Activated CD8-positive, alpha-beta T cell treated with anti-CD3 and anti-CD28 coated beads, Interleukin-2, amount 10 ng/mL, durations not matched to agents 7 days and 5 days (primary cell): ENCODE measurements at places on chromosomes 11 and 22. TPM values are rescaled to one million over a fixed set of nuclear protein-coding genes. Genes with fewer than 3 reads are reported as not detected.

- peaks cover 30% of the 10 kb centered on the region for H3K4me1 ChIP-seq
- H3K27me3 ChIP-seq: peaks cover 5% of the 10 kb centered on the region
- no peaks in the 10 kb centered on the region for H3K36me3 ChIP-seq
- DNase-seq: peak; percentile 56
Observed at GRCh38 chr11:10742460-10743208, 8.4 kb upstream of the CTR9 start.

DNA sequence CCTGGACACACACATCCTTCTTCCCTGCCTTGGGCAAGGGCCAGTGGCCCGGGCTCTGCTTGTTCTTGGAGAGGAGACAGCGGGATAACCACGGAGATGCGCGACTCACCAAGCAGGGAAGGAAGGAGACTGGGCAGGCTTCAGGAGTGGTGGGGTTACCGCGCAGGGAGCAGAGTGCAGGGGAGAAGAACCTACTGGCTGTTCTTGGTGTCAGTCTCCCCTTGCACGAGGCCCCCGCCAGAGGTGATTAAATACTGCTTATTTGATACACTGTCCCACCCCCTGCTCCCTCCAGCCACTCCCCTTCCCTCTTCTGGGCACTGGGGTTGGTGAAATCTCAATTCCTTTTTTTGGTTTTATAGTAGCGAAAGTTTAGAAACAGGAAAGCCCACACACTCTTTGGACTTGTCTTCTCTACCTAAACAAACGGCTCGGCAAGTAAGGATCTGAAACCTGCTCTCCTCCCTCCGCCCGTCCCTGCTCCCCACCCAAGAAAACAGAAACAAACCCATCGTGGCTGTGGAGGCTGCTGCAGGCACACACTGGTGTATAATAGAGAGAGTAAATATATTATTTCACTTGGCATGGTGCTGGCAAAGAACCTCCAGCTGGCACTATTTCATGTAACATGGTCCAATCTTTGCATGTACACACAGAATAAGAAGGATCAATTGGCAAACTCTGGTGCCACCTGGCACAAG is 10.8 kb downstream of the LARGE2 start:
- no peaks in the 10 kb centered on the region for H3K27me3 ChIP-seq
- H3K36me3 ChIP-seq: peaks cover 7% of the 10 kb centered on the region
- H3K27ac ChIP-seq: no peak overlapping the region
- DNase-seq: no peak

- no peak overlapping the region for H3K27ac ChIP-seq
- H3K4me1 ChIP-seq: peaks cover 8% of the 10 kb centered on the region
- DNase-seq: no peak
- peaks cover 4% of the 10 kb centered on the region for H3K27me3 ChIP-seq
- H3K4me3 ChIP-seq: no peak overlapping the region
Observed at GRCh38 chr22:42379966-42380537, 52.2 kb downstream of the NFAM1 start.

DNA sequence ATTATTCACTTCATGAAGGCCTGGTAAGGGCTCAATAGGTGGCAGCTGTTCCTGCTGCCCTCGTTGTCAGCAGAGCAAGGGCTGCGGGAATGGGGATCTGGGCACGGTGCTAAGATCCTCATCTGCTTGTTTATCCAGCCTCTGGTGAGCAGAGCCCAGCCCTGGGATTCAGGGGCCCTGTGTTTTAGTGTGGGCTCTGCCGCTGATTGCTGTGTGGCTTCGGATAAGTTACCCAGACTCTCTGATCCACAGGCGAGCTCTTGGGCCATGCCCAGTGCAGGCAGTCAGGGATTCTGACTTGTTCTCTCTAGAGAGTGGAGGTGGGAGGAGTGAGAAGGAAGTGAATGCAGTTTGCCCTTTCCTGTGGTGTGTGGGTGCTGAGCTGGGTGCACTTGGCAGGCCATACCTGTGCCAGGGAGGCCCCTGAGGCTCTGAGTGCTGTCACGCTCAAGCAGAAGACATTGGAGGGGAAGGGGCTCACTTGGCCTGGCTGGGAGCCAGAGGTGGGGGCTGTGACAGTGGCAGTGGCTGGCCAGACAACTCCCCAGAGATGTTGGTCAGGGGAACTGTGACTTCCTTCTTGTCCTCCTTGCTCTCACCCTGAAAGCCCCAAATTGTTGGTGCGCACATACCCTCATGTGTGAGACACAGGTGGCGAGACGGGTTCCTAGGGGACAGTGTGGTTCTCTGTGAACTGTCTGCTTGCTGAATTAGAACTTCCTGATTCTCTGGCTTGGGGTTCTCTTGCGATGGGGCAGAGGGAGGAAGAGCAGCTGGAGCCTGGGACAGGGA is 43.7 kb downstream of the CD82 start:
- no peaks in the 10 kb centered on the region for H3K27me3 ChIP-seq
- peak overlapping the region; percentile 86 for H3K27ac ChIP-seq
- H3K4me3 ChIP-seq: peak overlapping the region; percentile 6
- H3K4me1 ChIP-seq: peaks cover 73% of the 10 kb centered on the region
- DNase-seq: peak; percentile 48

The HEPN1 gene
- total RNA-seq: not detected

The HEPHL1 gene
- total RNA-seq: not detected

The YPEL4 gene
- total RNA-seq: 0.13 TPM

The RASL10A gene
- total RNA-seq: 1.6 TPM

The TTC36 gene
- 0.99 TPM for total RNA-seq
